Activated CD4-positive, CD25-positive, alpha-beta regulatory T cell (primary cell): ENCODE measurements at places on chromosomes 13 and 19.

GRCh38 chr19:35095667-35096368 is 19.8 kb upstream of the FXYD3 start:
- DNase-seq, result no peak

DNA sequence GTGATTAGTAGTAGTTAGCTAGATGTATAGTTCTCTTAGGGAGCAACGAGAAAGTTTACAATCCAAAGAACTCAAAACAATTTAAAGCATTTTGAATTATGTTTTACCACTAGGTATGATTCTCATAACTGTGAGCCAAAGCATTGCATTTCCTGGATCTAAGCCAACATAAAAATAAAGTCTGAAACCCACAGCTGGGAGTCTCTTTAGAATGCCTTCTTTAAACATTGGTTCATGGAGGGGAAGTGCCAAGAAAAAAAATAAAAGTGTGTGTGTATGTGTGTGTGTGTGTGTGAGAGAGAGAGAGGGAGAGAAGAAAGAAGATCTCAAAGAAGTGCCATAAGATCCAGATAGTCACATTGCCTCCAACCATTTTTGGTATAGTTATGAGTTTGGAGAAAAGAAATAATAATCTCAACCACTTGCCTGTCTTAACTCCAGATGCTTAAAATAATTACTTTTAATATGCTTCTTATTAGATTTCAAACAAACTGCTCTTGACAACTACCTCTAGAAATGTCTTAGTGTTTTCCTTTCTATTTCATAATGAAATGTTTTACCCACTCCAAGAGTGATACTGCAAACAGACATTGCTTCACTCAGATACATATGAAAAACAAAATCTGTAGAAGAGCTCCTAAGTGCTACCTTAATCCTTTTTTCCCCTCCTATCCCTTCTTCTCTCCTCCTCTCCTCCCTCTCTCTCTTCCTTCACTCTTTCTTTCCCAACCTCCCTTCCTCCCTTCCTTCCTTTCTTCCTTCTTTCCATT is 554.1 kb downstream of the KCTD12 start:
- no peak for DNase-seq

GRCh38 chr13:91400063-91400399 is 1.6 kb downstream of the GPC5 start:
- DNase-seq, result no peak

DNA sequence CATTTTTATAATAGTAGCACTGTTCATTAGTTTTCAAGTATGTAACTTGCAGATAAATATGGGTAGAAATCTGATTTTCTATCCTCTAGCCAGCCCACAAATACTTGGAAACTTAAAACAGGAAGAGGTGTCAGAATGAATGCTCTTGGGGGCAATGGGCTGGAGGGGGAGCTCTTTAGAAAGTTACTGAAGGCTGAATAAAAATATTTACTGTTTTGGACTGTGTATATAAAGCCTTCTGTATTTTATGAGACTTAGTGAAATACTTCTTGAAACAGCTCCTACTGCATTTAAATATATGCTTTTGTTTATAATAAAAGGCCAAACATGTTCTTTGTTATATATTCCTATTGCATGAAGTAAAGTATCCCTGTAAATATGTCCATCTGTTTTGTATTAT is 138.8 kb downstream of the RGCC start:
- DNase-seq, result no peak

- DNase-seq, result no peak
These were observed 279.6 kb downstream of the PCDH20 start for GRCh38 chr13:61136093-61136492.

- no peak for DNase-seq
These were observed 101.2 kb upstream of the RAP2A start for GRCh38 chr13:97332742-97333141.

DNA sequence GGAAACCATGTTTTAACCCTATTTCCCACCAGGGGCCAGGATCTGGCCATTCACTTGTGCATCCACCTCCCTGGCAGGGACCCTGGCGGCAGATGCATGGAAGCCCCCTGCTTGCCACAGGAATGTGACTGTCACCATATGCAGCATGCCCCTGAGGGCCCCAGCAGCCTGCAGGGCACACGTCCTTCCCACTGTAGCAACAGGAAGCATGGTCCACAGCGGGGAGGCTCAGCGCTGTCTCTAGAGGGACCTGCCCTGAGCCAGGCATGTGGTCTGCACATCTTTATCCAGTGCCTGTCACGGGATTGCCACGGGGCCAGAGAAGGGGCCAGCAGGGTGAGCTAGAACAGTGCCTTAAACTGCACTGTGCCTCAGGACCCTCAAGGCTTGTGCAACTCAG is 34.9 kb upstream of the MCF2L start:
- no peak for DNase-seq
